ENCODE measurements at places on chromosomes 5 and 9. TPM values are rescaled to one million over a fixed set of nuclear protein-coding genes. Genes with fewer than 3 reads are reported as not detected.
A peak's percentile ranks its signal among the peaks of the same experiment; 100 is the strongest.

- no peak for DNase-seq
Observed at GRCh38 chr5:148729182-148729581, 74.9 kb upstream of the HTR4 start.

- no peak for DNase-seq
Observed at GRCh38 chr5:101647861-101648260, 648.2 kb downstream of the SLCO4C1 start.

DNA sequence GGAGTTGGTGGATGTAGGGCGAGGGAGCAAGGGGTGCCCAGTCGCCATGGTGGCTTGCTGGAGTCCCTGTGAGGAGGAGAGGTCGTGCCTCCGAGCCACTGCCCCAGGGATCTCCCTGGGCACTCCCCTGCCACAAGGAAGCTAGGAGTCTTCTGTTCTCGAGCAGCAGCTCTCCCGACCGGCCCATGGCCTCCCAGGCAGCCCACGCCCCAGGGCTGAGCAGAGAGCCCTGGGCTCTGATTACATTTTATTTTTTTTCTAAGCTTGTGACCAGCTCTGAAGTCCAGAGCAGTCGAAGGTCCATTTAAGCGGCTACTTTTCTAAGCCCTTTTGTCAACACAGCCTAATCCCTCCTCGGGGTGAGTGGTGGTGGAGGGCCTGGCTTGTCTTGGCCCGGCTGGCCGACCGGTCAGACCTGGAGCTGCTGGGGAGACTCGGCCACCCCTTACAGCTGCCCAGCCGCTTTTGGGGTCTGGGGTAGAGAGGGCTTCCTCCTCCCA lies 2.1 kb downstream of the RXRA start:
- no peak for DNase-seq

DNA sequence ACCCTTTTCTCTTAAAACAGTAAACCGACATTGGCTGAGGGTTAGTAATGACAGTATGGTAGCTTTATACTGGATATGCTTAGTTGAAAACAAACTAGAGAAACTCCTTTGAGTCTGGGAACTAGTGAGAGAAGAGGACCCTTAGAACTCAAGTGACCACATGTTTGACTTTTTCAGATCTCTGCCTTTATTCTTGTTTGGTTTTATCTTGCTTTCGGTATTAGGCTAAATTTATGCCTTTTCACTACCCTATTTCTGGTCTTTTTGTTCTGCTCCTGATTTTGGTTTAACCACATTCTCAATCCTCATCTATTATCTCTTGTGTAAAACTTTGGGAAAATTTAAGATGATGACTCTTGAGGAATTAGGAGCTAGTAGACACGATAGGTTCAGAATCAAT lies 11.0 kb downstream of the SNAPC3 start:
- no peak for DNase-seq

DNA sequence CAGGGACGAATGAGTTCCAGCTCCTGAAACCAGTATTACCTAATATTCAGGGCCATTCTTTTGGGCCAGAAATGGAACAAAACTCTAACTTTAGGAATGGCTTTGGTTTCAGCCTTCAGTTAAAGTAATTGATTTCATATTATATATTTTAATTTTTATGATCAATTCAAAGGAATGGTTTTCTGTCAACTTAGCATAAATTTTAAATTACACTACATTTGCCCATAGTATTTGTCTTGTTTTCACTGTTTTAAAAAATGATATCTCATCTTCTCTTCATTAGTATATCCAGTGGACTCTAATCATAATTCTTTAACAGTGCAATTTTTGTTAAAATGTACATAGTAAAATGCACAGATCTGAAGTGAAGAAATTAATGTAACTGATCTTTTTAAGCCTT lies 1.9 kb upstream of the PCDHB16 start:
- DNase-seq: no peak

DNA sequence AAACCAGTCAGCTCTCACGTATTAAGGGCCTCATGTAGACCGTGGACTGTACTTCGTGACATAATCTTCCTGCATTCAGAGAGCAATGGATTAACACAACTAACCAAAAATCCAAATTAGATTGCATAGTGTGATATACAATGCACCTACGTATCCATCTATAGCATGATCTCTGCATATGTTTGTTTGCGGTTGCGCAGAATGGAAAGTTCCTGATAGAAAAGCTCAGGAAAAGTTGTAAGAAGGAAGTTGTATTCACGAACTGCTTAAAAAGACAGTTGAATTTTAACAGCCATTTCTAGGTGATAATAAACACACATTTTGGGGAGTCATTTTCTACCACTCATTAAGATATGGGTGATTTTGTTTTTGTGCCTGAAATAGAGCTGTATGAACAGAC lies 869.0 kb downstream of the TLE4 start:
- DNase-seq: no peak

DNA sequence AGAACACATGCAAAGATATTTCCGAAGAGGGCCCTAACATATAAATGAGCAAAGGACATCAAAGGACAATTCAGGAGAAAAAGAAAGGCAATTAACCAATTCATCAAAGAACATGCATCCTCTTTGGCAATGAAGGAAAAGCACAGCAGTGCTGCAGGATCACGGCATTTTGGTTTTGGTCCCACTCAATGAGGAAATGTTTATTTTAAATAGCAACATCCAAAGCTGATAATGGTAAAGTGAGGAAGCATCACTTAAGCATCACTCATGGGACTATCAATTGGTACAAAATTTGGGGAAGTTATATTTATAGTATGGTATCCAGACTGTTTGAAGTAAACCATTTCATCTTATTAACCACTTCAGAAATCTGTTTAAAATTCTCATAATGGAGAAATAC lies 5.5 kb upstream of the CXCL14 start:
- no peak for DNase-seq

GRCh38 chr5:176501333-176501732 lies 35.9 kb downstream of the RNF44 start:
- DNase-seq: no peak

- DNase-seq: no peak
Observed at GRCh38 chr5:761854-762710, 22.4 kb downstream of the ZDHHC11B start.

DNA sequence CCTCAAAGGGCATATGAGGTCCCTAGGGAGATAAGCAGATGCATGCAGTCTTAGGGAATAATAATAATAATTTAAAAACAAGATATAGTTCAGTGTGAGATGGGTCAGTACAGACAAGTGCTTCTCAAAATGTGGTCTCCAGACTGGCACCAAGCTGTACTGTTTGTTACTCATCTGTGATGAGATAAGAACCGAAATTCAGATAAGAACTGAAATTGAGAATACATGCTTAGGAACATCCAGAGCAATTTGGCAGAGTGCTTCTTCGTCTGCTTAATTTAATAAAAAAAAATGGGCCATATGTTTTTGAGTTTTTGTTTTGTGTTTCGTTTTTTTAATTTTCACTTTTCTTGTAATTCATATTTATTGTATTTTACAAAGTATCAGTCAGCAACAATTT lies 86.5 kb upstream of the SGCD start:
- no peak for DNase-seq

GRCh38 chr5:148733601-148734438 lies 79.5 kb upstream of the HTR4 start:
- peak; percentile 43 for DNase-seq

- DNase-seq: no peak
Observed at GRCh38 chr9:79383096-79383495, 188.7 kb upstream of the TLE4 start.

GRCh38 chr9:136629879-136630661 lies 32.6 kb upstream of the EGFL7 start:
- no peak for DNase-seq

GRCh38 chr9:131728961-131729360 lies 10.9 kb downstream of the RAPGEF1 start:
- DNase-seq: no peak

DNA sequence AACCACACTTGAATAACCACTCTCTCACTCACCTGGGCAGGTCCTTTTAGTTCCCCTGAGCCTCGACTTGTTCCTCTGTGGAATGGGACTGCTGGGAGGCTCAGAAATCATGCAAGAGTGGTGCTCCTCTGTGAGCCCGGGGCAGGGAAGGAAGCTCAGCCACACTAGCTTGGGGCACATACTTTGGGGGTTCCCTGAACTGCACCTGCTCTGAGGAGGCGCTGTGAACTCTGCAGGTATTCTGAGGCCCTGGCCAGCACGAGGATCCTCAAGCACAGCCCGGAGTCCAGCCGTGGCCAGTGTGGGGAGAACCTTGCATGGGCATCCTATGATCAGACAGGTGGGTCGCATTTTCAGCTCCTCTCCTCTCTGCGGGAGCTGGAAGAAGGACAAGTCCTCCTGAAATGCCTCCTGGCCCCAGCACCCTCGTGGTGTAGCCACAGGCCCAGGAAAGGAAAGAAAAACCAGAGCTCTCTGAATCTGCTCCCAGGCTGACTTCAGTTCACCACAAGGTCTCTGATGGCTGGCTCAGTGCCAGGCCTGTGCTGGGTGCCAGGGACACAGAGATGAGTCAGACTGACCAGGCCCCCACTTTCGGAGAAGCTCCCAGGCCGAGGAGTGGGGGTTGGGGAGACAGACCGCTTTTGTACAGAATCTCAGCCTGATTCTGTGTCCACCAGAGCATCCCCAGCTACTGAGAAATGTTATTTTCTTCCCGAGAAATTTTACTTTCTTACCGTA lies 11.9 kb downstream of the GLIPR2 start:
- peak; percentile 88 for DNase-seq

- DNase-seq: no peak
Observed at GRCh38 chr9:68426755-68427154, 70.3 kb downstream of the PGM5 start.

GRCh38 chr9:121773954-121774714 lies 122.7 kb downstream of the DAB2IP start:
- DNase-seq: no peak

DNA sequence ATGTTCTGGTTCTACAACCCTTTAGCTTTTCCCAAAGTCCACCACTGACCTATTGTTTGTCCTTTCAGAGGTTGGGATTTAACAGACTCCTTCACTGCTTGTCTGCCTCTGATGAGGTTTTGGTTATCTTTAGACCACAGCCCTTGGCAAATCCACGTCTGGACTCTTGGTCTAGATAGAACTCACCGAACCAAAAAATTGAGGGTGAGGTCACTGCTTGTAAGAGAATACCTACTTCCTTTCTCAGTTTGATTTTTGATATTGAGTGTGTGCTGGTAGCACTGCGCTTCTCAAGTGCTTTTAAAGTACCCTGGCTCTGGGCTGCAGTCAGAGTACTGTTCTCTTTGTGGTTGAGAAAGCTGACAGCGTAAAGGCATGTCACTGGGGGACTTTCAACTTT lies 61.7 kb downstream of the JMY start:
- DNase-seq: peak; percentile 9

- no peak for DNase-seq
Observed at GRCh38 chr5:170126626-170127025, 20.9 kb downstream of the FOXI1 start.

DNA sequence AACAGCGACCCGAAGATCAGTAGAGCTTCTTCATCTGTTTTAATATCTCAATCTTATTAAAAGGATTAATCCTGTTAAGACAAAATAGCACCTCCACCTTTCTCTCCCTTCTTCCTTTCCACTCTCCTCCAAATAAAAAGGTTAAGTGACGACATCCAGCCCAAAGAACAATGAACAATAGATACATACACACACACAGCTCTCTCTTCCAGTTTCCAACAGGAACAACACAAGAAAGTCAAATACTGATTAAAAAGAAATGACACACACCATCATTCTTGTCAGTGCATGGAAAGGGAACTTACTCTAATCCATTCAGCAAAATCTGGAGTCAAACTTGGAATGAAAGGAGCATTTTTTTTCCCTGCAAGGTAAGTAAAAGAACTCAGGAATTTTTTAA lies 2.8 kb downstream of the ARL15 start:
- DNase-seq: no peak

- DNase-seq: no peak
Observed at GRCh38 chr5:1011741-1012312, 3.2 kb downstream of the NKD2 start.

DNA sequence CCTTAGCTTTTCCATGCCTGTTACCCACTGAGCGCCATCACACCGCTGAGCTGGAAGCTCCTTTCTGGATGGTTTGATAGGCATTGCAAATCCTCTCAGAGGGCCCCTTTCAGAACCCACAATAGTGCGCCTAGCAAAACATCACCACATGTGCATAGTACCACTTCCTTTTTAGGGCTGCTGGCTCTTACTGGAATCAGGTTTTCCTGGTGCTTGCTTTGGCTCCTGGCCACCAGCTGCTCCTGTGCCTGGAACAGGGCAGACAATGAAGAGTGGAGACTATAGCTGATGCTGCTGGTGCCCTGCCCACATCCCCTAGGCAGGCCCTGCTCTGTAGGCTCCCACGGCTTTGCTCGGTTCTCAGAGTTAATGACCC lies 163.6 kb upstream of the SEMA6A start:
- DNase-seq: peak; percentile 4

- no peak for DNase-seq
Observed at GRCh38 chr9:113310538-113310937, 7.4 kb upstream of the RNF183 start.

GRCh38 chr5:157285310-157286035 lies 19.6 kb downstream of the CYFIP2 start:
- DNase-seq: no peak

GRCh38 chr9:93525476-93525875 lies 50.9 kb upstream of the PHF2 start:
- DNase-seq: no peak

DNA sequence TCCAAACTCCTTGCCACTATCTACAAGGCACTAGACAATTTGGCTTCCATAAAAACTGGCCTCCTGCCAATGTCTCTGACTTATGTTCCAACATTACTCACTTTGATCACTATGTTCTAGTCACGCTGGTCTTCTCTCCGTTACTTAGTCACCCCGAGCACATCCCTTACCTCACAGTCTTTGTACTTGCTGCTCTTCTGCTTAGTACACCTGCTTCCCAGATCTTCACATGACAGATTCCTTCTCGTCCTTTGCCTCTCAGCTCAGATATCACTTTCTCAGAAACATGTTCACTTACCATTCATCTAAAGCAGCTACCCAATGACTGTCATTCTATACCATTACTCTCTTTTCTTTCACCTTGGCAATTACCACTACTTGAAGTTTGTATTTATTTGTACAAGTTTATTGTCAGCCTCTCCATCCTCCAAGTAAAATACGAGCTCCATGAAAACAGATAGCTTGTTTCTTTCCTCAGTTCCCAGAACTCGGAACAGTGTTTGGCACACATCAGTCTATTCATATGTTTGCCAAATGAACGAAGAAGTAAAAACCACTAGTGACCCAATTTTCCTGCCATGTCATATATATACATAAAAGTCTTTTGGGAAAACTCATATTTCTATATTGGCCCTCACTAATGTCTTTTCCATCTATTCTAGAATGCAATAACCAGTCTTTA lies 5.9 kb upstream of the SLC22A5 start:
- peak; percentile 91 for DNase-seq

NDUFB6 gene
- total RNA-seq: 45.1 TPM

ENTREP1 gene
- total RNA-seq: 3.8 TPM

GLDC gene
- 17.3 TPM for total RNA-seq

RNF180 gene
- total RNA-seq: 11.5 TPM

Measured in kidney epithelial cell (primary cell).